NCI-H187 (cell line): ENCODE measurements at places on chromosomes 3 and 15.

DNA sequence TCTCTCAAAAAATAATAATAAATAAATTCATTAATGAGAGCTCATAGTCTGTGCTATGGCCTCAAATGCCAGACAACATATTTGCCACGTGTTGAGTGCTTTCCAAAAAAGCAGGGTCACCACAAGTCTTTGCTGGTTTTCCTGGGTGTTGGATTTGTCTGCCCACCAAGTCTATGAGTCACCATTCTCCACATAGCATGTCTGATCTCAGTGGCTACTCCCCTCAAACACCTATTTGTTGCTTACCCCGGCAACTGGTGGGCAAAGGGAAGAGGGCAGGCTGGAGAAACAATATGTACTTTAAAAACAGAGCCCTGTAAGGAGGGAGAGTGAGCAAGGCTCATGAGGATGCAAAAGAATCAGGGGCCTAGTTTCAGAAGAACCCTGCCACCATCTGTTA lies 120.0 kb upstream of the ARRDC4 start:
- no peak for DNase-seq

DNA sequence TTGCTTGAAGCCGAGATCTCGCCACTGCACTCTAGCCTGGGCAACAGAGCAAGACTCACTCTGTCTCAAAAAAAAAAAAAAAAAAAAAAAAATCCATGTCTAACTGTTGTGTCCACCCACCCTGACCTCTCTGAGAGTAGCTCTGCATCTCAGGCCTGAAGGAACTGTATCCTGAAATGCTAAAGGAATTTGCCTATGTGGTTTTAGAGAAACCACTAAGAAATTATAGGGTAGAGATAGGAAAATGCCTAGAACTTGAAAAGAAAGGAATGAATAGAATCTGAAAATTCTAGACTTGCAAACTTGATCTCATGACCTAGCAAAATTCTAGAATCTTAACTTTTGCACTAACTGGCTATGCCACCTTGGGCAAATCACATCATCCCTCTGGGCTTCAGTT lies 217.5 kb upstream of the ROPN1 start:
- DNase-seq = no peak

DNA sequence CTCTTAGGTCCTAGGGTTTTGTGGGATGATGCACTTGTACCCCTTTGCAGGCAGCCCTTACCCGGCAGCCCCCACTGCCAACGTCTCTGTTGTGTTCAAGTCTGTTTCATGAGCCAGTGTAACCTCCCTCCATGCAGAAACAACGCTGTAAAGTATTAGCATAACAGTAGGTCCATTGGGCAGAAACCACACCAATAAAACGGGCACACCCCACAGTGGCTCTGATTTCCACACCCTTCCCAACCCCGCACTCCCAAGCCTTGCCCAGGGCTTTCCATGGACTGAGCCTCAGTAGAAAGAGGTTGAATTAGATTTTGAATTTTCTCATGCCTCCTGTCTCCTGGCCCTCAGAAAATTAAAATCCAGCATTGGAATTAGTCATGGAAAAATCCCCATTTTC lies 124.5 kb downstream of the CACNA1D start:
- no peak for DNase-seq

DNA sequence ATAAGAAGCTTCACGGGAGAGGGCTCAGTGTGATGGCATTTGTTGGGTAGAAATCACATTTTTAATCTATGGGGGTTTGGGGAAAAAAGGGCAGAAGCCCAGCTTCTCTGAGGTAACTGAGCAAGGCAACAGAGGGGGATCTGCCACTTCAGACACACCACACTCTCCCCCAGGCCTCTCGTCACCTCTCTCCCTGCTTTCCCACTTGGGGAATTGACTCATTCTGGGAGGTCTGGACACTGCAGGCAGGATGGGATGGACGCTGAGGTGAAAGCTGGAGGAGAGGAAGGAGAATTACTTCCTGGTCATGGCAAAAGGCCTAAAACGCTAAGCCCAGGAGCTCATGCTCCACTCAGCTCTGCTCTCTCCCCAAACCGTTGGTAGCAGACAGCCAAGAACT lies 33.2 kb downstream of the MYO5C start:
- no peak for DNase-seq

DNA sequence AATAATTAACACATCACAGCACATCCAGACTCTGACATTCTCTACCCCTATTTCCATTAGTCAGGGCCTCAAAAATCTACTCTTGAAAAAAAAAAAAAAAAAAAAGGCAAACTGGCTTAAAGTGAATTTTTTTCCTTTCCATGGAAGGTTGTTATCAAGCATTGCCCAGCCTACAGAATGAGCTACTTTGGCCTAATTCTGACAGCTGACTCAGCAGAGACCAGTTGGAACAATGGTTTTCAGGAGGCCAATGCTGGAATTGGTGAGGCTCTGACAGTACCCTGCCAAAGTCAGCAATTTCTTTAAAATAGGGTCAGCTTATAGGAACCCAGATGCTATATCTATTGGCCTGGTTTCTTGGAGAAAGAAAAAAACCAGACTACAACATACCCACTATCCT lies 454.7 kb downstream of the MAGI1 start:
- no peak for DNase-seq

- DNase-seq = no peak
Measured at GRCh38 chr3:185927501-185928200, 10.2 kb downstream of the TRA2B start.

GRCh38 chr3:81749265-81749664 lies 12.2 kb downstream of the GBE1 start:
- DNase-seq = no peak

DNA sequence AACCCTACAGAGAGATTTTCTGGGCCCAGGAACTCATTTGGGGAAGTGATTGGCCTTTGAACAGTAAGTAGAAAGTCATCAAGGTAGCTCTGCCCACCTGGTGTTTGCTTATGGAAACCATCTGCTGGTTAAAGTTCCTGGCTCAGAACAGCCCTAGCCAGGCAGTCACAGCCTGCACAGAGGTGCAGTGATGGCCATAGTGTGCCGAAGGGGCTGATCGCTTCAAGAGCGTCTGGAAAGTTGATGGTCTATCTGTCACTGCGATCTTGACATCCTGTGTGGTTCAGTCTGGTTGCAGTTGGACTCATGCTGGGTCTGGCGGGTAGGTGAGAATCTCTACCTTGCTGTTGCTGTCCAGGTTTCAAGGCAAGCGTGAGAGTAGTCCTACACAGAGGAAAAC lies 151.6 kb downstream of the SLCO3A1 start:
- peak; percentile 71 for DNase-seq

DNA sequence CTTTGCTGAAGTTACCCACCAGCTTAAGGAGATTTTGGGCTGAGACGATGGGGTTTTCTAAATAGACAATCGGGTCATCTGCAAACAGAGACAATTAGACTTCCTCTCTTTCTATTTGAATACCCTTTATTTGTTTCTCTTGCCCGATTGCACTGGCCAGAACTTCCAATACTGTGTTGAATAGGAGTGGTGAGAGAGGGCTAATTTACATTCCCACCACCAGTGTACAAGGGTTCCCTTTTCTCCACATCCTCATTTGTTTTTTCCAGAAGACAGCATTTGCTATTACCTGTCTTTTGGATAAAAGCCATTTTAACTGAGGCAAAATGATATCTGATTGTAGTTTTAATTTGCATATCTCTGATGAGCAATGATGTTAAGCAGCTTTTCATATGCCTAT lies 329.9 kb upstream of the TPRG1 start:
- no peak for DNase-seq

- no peak for DNase-seq
Measured at GRCh38 chr15:50685191-50685975, 1.2 kb downstream of the TRPM7 start.

DNA sequence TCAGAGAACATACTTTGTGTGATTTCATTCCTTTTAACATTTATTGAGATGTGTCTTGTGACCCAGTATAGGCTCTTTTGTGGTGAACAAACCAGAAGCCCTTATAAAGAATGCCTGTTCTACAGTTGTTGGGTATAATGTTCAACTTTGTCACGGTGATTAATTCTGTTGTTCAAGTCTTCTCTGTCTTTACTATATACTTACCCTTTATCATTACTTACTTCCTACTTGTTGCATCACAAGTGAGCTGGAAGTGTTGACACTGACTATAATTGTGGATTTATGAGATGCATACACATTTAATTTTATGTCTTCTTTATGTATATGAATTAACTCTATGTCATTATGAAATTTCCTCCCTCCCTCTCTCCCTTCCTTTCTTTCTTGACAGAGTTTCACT lies 59.7 kb upstream of the TBL1XR1 start:
- no peak for DNase-seq

DNA sequence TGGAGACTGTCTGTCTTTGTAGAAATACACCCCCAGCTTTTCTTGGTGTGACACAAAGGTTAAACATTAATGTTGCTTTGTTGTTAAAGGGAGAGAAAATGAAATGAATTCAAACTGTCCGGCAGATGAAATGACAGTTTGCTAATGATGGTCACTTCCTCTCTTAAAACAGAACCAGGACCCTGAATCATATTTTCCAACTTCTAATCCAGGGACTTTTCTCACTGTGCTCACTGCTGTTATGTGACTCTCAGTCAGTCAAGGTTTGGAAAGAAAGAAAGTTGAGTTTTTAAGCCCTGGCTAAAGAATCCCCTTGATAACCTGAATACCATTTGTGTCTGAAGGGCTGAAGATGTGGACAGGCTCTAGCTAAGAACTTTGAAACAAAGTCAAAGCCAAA lies 215.8 kb downstream of the AGBL1 start:
- no peak for DNase-seq

DNA sequence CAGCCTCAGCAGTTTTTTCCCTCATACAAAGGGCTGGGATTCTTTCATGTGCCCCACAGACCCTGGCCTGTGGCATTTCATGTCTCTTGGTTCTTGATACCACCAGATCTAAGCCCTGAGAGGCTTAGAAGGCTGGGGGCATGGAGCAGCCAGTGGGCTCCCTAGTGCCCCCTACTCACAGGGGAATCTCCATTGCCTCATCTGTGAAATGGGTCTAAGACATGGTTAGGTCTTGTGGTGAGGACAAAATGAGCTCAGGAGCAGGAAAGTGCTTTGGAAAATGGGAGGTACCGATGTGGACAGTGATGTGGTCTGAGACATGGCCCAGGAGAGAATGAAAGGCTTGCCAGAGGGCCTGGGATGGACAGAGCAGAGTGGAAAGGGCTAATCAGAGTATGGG lies 94.3 kb downstream of the SMAD6 start:
- no peak for DNase-seq

GRCh38 chr3:106170636-106171035 lies 301.8 kb upstream of the CBLB start:
- no peak for DNase-seq

DNA sequence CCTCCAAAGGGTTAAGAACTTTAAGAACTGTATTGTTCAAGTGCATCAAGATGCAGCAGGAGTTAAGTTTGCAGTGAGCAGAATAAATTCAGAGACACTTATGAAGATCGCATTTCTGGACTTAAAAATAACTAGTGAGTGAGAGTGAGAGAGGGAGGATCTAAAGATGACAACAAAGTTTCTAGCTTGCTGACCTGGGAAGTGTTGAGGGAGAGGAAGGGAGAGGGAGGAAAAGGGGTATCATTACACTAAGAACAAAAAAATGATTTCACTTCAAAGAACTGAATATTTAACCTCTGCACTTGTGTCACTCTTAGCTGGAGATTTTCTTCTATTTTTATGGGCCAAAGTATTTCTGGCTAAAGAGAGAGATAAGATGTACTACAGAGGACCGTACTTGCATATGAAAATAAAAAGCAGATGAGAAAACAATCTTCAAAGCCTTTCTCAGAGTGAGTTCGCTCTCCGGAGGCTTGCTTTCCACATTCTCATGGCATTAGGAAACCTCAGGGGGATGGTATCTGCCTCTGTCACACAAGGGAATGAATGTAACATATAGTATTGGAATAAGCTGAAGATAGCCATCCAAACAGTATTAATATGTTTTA lies 91.4 kb upstream of the TJP1 start:
- DNase-seq = no peak

GRCh38 chr3:97815149-97815917 lies 6.5 kb upstream of the CRYBG3 start:
- DNase-seq = no peak

- no peak for DNase-seq
Measured at GRCh38 chr3:40523781-40524180, 979 bp upstream of the ZNF621 start.

DNA sequence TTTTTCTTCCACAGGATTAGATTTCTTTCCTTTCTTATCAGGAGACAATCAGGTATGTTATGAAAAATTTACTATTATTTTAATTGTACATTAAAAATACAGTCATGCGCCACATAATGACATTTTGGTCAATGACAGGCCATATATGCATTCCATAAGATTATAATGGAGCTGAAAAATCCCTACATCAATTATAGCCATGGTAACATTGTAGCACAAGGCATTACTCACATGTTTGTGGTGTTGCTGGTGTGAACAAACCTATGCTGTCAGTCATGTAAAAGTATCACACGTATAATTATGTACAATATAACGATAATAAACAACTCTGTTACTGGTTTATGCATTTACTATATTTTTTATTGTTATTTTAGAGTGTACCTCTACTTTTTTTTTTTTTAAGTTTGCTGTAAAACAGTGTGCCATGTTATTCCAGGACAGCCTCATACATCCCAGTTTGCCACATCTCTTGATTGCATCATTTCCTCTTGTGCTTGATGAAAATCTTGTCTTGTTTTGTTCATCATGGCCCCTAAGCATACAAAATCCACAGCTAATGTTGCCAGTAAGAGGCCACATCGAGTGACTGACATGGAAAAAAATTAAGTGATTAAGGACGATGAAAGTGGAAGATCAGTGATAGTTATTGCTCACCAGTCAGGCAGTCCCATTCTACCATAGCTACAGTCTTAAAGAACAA lies 21.4 kb downstream of the CALML4 start:
- no peak for DNase-seq

DNA sequence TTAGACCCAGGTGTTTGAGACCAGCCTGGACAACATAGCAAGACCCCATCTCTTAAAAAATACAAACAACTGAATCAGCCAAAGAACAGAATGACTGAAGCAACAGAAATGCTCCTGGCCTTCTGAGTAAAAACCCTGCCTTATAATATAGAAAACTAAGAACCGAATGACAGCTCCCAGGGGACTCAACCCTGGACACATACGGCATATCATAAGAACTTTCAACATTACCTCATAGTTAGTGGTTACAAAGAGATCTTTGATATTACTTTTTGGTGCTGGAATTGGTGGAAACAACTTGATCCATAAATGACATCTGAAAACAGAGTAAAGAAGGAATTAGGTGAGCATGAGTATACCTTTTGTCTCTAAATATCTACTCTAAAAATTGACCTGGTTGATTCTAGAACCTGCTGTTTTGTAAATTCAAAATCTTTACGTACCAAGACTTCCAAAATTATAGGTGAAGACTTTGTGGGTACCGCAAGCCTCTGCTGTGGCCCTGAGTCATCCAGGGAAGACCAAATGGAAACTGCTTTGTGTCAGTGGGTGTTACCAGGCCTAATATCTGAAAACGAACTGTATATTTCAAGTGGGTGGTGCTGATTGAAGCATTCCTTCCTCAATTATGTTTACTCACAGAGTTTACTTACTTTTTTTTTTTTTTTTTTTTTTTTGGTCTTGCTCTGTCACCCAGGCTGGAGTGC lies 35.5 kb downstream of the IL5RA start:
- DNase-seq = no peak
